ENCODE measurements at places on chromosomes 2 and 18. TPM values are rescaled to one million over a fixed set of nuclear protein-coding genes. Genes with fewer than 3 reads are reported as not detected.

DNA sequence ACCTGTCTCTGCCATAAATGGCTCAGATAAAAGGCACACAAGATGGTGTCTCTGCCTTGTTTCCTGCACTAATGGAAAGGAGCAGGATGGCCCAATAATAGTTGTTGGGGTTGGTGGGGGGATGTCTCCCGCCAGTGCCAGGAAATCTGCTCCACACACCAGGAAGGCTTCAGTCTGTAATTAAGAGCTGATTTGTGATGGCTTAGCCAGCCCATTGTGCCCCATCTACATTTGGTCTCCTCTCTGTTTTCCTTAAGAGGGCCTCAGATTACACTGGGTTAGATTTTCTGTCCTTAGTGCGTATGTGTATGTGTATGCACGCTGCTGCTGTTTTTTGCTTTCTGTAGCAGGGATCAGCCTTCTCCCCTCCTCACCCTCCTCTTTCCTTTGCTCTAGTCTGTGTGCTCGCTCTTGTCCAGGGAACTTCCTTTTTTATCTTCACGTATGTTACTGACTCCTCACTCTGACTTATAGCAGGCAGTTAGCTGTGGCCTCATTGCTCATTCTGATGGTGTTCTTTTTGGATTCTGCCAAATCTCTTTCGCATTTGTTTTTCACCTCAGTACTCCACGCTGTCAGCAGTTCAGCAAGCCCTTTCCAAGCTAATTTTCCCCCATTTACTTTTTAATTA is 33.4 kb upstream of the MGAT5 start:
- DNase-seq: no peak

DNA sequence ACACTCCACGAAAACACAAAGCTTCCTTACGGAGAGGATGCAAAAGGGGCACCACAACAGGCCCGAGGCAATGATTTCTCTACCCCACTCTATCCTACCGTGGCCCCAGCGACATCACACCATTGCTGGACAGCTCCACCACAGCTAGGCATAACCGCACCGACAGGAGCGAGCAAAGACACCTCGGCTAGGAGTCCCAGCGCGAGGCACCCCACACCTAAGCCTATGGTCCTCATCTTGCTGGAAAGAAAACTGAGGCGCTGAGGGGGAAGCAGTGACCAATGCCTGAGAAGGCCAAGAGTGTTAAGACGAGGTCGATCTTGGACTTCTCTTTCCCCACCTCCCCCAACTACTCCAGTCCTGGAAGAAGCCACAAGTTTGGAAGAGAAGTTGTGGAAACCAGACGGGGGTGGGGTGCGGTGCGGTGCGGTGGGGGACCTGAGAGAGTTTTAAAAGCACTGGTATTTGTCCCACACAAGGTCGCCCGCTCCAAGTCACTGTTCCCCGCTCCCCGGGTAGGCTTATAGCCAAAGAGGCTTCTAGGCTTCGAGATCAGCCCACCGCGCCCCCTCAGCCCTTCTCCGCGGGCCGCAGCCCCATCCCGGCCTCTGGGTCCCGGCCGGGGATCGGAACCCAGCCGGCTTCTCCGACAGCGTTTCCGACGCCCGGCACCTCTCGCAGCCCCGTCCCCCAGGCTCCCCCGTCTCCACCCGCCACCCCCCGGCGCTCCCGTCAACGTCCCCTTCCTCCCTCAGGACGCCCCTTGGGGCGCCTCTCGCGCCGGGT is 766 bp downstream of the PDE6D start:
- no peak for DNase-seq

DNA sequence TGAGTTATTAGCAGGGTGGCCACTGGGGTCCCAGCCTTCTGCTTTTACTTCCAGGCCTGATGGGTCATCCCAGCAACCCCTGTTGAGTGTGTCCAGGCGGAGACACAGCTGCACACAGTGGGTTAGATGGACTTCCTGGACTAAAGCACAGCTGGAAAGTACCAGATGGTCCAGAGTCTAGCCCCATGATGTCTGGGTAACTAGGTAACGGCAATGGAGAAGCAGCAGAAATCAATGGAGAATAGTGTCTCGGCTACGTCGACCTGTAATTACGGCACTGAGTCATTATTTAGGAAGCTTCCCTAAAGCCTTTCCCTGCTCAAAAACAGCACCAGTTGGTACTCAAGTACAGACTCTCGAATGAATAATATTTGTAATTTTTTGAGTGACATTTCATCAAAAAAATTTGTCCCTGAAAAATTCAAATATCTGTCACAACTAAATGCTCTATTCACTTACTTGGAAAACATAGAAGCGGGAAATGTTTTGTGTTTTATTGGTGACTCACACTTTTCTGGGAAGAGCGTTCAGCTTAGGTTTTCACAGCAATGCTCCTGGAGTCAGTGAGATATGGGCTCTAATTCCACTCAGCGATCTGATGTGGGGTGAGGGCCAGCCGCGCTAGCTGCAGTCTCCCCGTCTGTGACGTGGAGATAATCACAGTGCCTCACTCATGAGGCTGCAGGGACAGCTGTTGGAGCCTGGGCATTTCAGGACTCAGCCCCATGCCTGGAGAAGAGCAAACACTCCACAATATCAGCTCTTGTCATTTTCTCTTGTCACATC is 16.2 kb upstream of the ARL4C start:
- no peak for DNase-seq

The ZEB2 gene
- 28.2 TPM for total RNA-seq

The LCT gene
- total RNA-seq: not detected

The PLGLB2 gene
- total RNA-seq: 0.99 TPM

The TUBA3E gene
- total RNA-seq: not detected
